ENCODE measurements at places on chromosomes 13 and 19.

DNA sequence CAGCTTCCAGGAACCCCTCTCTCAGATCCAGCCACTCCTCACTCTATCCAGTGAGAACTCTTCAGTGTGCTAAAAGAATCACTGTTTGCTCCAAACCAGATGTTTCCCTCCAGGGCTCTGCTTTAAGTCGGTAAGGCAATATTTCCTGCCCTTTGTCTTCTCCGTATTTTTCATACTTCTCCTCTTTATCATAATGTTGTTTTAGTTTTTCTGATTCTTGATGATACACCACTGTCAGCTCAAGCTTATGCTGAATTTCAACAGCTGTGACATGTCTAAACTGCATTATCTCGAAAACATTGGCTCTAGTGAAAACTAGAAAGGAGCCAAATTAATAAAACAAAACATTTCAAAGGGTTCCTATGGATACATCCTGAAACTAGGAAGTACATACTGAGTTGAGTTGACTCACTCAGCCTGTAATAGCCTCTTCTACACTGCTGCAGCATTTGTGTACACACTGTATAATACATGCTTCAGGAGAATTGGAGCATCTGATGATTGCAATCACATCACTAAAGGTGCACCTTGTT, 39.8 kb downstream of the GPR180 start:
- no peak for DNase-seq

DNA sequence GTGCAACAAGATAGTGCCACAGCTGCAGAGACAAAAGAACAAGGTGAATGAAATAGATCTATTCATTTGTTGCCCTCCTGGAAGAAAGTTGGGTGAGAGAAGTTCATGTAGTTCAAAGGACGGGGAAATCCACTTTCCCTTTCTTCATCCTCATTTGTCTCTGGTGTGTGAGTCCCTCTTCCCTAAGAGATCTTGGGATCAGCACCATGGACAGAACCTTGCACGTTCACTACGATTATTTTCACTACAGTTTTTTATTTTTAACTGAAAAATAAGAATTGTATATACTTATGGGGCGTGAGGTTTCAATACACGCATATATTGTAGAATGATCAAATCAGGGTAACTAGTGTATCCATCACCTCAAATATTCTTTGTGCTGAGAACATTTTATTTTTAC, 29.2 kb downstream of the NLRP5 start:
- DNase-seq: no peak

DNA sequence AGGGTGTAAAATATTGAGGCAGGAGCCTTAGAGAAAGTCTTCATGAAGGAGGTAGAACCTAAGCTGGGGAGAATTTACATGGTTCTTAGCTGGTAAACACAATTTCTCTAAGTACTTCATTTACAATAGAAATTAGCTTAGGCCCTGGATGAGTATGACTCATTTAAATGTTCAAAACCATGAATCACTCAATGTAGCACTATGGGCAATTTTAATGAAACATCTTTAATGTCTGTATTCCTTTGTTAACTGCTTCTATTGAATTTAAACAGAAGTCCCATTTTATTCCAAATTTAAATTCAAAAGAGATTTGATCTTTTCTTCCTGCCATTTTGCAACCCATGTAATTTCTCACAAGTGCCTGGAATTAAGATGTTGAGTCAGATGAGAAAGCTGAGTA, 252.1 kb downstream of the RFC3 start:
- DNase-seq: no peak

DNA sequence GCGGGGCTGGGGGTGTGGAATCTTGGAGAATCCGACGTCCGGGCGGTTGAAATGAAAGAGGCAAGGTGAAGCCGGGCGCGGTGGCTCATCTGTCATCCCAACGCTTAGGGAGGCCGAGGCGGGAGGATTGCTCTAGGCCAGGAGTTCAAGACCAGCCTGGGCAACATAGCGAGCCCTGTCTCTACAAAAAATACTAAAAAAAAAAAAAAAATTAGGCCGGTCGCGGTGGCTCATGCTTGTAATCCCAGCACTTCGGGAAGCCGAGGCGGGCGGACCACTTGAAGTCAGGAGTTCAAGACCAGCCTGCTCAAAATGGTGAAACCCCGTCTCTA, 225 bp upstream of the GARIN5A start:
- no peak for DNase-seq

DNA sequence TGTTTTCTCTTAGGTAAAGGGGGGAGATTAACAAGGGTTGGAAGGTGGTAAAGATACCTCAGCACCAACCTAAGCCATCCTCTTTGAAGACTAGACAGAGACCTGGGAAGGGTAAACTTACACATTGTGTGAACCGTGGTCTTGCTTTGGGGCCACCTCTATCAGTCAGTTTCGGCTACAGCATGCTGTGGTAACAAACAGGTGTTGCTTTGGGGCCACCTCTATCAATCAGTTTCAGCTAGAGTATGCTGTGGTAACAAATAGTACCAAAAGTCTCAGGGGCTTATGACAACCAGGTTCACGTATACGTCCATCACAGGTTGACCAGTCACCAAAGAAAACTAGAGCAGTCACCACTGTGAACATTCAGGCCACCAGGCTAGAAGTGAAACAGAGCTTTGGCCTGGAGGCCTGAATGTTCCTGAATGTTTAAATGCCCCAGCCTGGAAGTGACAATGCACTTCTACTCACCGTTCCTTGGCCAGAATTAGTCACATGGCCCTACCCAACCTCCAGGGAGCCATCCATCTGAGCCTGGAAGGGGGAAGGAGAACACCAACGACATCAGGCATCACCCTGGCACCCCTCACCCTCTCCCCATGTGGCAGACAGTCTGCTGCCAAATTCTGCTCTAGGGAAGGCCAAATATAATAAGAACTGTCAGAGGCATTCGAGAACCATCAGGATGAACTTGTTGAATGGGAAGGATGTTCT, 3.8 kb downstream of the FXYD7 start:
- no peak for DNase-seq

DNA sequence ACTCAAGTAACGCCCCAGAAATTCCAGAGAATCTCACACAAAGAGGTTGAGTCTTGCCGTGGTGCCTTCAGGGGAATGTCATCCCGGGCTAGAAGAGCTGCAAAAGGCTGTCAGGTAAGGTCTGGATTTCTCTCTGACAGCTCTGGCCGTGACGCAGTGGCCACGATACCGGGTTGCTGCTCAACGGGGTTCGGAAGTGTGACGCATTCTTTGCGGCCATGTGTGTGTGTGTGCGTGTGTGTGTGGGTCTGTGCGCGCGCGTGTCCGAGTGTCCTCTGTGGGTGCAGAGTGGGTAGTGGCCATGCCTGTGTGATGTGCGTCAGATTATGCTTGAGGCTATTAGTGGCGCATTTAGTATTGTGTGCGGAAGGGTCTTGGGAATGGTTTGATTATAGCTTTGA, 306 bp downstream of the ZNF540 start:
- DNase-seq: peak; percentile 92

GRCh38 chr19:41799444-41800000, 3.1 kb downstream of the CEACAM3 start:
- DNase-seq: no peak

GRCh38 chr13:32299893-32300292, 15.3 kb downstream of the ZAR1L start:
- no peak for DNase-seq

GRCh38 chr19:41223431-41224234, 4.6 kb downstream of the AXL start:
- no peak for DNase-seq

DNA sequence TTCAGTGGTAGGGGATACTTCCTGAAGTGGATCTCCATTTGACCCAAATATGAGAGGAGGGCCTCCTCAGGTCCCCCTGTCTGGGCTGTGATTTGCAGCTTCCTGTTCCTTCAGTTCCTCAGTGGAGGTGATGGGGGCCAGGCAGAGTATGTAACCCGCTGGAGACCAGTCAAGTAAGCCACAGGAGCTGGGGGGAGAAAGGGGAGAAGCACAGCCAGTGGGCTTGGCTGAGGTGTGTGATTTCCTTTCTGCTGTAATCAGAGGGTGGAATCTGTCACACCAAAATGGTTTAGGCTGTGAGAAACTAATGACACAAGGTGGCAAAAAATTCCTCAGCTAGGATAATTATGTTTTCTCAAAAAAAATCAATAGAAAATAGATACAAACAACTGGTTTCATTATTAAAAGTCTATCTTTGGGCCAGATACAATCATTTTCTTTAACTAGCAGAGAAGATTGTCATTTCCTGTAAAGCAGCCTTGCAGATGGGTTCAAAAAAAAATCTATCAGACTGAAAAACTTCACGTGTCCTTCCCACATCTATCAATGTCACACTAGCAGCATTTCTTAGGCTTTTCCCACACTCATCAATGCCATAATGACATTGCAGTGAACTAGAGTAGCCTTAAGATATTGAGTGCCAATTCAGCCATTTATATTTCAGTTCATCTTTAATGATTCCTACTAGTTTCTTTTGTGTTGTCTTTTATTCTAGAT, 1660.3 kb downstream of the EFNB2 start:
- DNase-seq: no peak

- no peak for DNase-seq
These were observed 350.7 kb downstream of the UQCRFS1 start for GRCh38 chr19:28862238-28862637.

GRCh38 chr19:831407-832369, 4.1 kb downstream of the AZU1 start:
- DNase-seq: no peak

GRCh38 chr19:33403221-33403972, 29.9 kb downstream of the CEBPG start:
- no peak for DNase-seq

- DNase-seq: no peak
These were observed 10.3 kb downstream of the PLD3 start for GRCh38 chr19:40358773-40359172.

GRCh38 chr13:21675095-21675991, 4.5 kb downstream of the FGF9 start:
- no peak for DNase-seq

DNA sequence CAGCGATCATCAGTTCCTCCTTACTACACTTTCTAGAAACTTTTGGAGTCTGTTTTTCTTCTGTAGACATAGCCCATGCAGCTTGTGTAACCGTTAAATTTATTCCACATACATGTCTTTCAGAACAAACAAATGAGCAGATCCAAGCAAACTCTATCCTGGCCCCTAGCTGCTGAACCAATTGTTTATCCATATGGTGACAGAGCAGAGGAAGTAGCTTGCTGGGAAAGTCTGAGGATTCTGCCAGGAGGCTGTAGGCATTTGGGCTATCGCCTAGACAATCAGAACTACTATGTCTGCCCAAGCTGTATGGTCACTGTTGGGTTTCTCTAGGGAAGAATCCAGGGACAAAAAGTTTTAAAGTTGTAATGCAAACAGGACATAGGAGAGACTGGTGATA, 343.7 kb downstream of the SPRY2 start:
- DNase-seq: no peak

DNA sequence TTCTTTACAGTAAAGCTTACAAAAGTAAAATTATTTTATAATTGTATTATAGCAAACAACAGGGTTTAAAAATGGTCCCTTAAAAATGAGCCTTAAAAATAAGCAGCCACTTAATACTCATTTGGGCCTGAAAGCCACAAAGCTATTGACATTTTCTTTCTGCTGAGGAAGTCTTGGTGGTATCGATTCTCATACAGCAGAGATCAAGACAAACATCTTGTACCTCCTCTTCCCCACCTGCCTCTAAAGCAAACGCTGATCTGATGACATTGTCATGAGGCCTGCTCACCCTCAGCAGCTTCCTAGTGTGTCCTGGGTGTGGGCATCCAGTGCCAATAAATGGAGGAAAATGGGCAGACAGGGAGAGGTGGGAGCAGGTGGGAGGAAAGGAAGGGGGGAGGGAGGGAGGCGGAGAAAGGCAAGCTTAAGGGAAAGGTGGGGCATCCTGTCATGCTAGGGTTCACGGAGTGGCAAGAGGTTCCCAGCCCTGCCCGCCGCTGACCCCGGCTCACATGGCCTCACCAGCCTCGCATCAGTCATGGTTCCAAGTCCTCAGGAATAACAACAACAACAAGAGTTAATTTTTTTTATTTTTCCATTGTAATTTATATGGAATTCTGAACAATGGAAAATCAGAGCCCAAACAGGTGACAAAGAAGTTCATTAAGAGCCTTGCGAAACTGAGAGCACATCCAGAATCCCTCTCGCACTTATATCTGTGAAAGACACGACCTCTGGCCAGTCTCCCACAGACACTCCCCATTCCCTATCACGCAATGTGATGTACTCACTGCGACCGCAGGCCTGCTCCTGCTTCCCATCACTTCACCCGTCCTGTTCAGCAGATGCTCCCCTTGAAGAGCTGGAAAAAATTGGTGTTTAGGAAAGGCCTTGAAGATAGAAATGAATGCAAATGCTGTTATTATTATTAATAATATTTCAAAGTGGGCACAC, 15.1 kb upstream of the ATP11A start:
- DNase-seq: no peak

GRCh38 chr19:39410017-39410830, 2.2 kb upstream of the PLEKHG2 start:
- DNase-seq: no peak

- DNase-seq: no peak
These were observed 466.7 kb downstream of the TSHZ3 start for GRCh38 chr19:30882411-30883005.

DNA sequence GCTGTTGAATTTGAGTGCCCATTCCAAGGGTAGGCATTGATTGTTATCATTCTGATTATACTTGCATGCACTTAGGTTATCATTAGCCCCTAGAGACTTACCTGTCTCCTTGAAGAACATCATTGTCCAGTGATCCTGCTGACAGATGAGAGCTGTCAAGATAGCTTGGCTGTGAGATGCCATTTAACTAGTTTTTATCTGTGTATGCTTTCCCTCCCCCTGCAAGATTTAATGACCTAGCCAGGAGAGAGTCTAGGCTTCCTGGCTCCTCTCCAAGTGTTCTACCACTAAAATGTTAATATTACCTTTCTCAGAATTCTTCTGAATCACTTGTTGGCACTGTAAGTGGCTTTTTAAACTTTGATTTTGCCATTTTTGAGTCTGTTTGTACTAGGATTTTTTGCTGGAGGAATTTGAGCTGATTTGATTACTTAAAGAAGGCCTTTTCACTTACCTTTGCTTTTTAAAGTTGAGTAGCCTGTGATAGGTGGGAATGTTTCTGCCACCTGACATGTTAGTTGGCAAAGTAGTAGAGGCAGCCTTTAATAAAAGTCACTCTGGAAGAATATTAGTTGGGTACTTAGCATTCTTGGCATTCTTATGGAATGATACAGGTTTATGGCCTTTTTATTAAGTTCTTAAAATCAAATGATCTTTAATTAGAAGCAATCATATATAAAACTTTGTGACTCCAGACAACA, 41.1 kb downstream of the ARHGAP35 start:
- no peak for DNase-seq

DNA sequence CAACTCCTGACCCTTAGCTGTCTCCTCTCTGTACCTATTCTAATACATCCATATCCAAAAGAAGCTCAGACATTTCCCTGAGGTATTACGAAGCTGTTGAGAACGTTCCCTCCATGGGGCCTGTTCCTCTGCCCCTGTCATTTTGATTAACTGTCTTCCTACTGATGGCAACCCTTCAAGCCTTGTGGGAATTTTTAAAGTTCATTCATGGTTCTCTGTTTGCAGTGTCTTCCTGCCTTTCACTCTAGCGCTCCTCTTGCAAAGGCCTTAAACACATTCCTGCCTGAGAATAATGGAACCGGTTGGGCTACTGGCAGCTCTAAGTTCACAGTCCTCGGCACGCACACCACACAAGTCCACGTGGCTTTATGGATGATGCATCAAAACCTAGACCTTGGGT, 66.1 kb downstream of the LHFPL6 start:
- DNase-seq: no peak

- DNase-seq: no peak
These were observed 127.5 kb downstream of the KLF12 start for GRCh38 chr13:74006666-74007065.

- DNase-seq: no peak
These were observed 5.2 kb downstream of the LILRA4 start for GRCh38 chr19:54333586-54334298.

GRCh38 chr13:111204438-111205177, 89.5 kb downstream of the ARHGEF7 start:
- no peak for DNase-seq

All from esophagus muscularis mucosa (tissue), 4 donors.